ENCODE measurements at places on chromosomes 16 and 17.
A peak's percentile ranks its signal among the peaks of the same experiment; 100 is the strongest.

GRCh38 chr16:69855592-69855991 lies 93.5 kb downstream of the WWP2 start:
- DNase-seq, result no peak

GRCh38 chr16:9077091-9077809 lies 14.2 kb upstream of the HAPSTR1 start:
- DNase-seq, result peak; percentile 52

- DNase-seq, result no peak
Measured at GRCh38 chr16:67063008-67063407, 34.1 kb downstream of the CBFB start.

GRCh38 chr17:50468304-50469207 lies at the start of gene CHAD:
Gene CHAD, minus strand, starts transcription at chr17:50468880. Its CDS starts 67 bp downstream, at chr17:50468813.
- DNase-seq, result no peak

- no peak for DNase-seq
Measured at GRCh38 chr17:48013876-48014594, 23.6 kb downstream of the COPZ2 start.

DNA sequence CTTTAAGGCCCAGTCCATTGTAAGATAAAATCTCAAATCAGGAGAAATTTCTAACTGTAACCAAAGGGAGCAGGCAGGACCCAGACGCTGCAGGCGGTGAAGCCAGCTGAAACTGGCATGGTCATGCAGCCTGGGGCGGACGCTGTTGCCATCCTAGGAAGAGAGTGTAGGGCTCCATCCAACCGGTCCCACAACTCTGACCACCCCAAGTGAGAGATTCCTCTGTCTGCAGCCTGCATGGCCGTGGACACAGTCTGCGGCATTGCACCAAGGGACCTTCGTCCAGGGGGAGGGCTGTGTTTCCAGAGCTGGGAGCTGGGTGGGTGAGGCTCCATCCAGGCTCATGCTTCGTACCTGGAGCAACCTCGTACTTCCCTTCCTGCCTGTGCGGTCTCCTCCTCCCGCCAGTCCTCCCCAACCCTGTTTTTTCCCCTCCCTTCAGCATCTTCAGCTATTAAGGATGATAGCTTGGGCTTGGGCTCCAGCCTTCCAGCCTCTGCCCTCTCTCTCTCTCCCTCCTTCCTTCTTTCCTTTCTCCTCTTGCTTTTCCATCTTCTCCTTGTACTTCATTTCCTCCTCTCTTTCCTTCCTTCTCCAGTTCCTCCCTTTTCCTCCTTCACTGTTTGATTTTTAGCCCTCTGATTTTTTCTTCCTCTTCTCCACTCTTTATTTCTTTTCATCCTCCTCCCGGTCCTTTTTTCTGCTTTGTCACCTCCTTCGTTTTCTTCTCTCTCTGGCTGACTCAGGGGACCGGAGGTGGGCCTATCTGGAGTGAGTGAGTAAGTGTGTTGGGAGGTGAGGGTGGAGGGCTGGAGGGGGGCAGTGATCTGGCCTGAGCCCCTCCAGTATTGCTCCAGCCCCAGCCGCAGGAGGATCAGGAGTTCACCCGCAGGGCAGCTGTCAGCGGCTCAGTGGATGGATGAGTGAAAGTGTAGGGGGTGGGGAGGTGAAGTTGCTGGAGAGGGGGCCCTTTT lies 17.0 kb upstream of the LHX1 start:
- peak; percentile 50 for DNase-seq

DNA sequence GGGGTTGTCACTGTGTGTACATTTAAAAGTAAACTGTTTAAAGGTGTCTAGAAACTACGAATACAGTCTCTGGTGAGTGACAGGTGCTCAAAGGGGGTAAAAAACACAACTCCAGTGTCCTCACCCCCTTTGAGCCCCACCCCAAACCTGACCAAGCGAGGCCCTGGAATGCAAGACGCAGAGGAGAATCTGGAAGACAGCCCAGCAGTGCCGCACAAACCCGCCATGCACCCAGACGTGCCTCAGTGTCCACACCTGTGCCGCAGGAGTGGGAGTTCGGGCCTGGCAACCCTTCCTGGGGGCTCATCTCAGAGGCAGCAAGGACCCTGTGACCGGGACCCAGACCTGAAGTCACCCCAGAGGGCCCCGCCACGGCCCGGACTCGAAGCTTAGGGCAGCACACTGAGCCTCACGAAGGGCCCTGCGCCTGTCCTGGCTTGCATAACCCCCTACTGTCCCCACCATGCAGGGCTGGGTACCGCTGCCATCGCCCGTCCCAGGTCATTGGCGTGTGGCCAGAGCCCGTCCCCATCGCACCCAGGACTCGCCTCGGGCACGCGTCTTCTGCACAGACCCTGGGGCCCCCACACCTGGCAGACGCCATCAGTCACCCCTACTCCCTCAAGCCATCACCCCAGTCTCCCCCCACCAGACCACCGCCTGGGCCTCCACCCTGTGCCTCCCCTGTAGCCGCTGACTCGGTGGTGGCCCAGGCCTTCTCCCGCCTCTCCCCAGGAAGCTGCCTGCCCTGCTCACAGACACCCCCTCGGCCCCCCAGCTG lies 33.0 kb upstream of the ZC3H18 start:
- no peak for DNase-seq

DNA sequence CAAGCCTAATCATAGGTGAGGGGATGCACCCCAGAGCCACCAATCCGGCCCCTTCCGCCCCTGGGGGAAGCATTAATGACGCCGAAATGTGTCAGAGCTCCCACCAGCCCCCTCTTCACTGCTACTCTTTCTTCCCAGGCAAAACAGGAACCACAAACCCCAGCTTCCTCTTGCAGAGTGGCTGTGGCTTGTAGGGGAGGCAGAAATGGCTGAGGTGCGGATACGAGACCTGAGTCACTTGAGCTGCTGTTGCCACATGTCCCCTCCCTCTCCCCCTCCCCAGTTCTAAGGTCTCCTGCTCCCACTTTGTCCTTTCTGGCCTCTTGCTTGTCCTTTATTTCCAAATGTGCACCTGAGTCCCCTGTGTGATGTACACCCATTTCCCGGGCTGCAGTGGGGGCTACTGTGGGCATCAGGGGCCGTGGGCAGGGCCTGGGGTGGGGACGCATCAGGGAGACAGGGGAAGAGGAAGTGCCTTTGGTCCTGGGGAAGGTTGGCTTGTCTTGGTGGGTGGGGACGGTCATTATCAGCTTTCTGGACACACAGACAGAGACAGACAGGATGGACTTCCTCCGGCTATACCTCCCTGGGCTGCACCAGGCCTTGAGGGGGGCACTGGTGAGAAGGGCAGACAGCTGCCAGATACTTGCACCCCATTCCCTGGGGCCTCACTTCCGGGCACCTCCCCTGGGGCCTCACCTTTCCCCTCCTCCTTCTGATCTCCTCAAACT lies at the start of gene APOBR:
Gene APOBR (plus strand): TSS at position 523 of the 731 bp plus-strand sequence. CDS start 39 bp downstream, at position 562.
- DNase-seq, result peak; percentile 89

- DNase-seq, result no peak
Measured at GRCh38 chr16:6884002-6884401, 448.6 kb upstream of the RBFOX1 start.

DNA sequence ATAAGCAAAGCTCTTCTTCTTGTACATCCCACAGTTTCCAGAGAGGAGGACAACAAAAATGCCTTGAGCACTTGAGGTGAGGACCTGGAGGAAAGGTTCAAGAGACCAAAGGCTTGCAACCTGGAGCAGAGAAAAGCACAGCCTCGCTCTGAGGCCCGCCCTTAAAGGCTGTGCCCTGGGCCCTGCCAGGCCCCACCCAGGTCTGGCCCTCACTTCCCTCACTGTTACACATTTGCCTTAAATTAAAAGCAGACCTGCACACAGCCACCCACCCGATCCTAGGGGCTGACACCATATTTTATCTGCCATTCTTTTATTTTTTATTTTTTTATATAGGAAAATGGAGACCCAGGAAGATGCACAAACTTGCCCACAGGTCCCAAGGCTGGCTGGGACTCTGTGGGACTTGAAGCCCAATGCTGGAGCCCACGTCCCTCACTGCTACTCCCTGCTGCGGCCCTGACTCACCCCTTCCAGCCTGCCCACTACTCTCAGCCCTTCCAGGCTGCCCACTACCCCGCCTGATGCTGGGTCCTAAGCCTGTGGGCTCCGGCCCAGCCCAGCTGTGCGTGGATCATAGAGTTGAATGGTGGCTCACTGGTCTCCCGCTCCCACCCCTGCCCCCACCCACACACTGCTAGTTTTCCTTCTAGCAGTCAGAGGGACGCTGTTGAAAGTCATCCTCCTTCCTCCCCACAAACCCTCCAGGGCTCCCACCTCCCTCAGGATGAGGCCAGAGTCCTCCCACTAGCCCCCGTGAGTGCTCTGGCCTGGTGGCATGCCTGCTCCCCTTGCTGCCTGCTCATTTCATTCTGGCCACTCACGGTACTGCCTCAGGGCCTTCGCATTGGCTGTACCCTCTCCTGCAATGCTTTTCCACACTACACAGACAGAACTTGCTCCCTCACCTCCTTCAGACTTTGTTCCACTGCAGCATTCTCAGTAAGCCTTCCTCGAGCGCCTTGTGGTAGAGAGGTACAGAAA lies 77.6 kb upstream of the MED9 start:
- DNase-seq, result no peak

DNA sequence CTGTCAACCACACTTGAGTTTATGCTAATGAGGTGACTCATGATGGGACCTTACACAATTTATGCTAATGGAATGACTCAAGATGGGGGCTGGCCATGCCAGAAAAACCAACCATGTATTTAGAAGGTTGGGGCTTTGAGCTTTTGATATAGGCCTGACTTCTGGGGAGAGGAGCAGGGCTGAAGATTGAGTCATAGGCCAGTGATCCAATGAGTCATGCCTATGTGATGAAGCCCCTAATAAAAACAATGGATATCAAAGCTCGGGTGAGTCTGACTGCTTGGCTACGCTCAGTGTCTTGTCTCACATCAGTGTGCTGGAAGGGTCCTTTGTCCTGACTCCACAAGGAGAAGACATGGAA lies 7.3 kb downstream of the MFSD6L start:
- no peak for DNase-seq

- DNase-seq, result no peak
Measured at GRCh38 chr17:61352781-61353491, 46.7 kb upstream of the TBX2 start.

DNA sequence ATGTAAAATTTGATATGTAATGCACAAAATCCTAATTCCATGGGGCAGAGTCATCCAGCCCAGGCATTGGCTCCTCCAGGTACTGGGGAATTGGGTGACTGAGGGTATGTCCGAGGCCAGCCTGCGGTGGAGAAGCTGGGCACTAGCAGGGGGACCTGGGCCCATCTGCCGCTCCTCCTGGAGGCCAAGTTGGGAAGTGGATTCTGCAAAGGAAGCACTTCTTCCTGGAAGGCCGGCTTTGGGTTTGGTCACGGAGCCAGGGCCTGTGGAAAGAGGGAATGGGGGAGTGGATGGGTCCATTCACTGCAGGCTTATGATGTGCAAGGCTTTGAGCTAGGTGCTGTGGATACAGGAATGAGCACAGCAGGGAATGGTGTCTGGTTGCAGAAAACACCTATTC lies 85.8 kb downstream of the GNAO1 start:
- no peak for DNase-seq

GRCh38 chr16:12754824-12755543 lies 48.7 kb downstream of the CPPED1 start:
- no peak for DNase-seq

DNA sequence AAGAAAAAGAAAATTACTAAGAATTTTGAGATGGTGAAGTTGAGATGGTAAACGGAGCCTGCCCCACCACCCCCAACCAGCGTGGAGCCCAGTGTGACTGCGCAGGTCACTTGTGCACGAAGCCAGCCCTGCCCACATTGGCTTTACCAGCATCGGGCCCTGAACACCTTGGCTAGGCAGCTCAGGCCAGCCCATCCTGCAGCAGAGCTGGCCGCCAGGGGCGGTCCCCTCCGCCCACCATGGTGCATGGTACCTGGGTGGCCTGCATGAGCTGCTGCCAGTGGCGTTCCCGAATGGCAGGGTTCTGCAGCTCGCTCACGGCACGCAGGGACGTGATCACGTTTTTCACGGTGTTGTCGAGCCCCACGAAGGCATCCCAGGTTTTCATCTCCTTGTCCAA lies 62.7 kb downstream of the DNAH17 start:
- no peak for DNase-seq

- peak; percentile 85 for DNase-seq
Measured at GRCh38 chr17:79741751-79742588, 11.2 kb downstream of the ENPP7 start.

- DNase-seq, result no peak
Measured at GRCh38 chr16:77043076-77043475, 147.9 kb upstream of the MON1B start.

- peak; percentile 52 for DNase-seq
Measured at GRCh38 chr16:66605177-66605978, 874 bp downstream of the CMTM3 start.

DNA sequence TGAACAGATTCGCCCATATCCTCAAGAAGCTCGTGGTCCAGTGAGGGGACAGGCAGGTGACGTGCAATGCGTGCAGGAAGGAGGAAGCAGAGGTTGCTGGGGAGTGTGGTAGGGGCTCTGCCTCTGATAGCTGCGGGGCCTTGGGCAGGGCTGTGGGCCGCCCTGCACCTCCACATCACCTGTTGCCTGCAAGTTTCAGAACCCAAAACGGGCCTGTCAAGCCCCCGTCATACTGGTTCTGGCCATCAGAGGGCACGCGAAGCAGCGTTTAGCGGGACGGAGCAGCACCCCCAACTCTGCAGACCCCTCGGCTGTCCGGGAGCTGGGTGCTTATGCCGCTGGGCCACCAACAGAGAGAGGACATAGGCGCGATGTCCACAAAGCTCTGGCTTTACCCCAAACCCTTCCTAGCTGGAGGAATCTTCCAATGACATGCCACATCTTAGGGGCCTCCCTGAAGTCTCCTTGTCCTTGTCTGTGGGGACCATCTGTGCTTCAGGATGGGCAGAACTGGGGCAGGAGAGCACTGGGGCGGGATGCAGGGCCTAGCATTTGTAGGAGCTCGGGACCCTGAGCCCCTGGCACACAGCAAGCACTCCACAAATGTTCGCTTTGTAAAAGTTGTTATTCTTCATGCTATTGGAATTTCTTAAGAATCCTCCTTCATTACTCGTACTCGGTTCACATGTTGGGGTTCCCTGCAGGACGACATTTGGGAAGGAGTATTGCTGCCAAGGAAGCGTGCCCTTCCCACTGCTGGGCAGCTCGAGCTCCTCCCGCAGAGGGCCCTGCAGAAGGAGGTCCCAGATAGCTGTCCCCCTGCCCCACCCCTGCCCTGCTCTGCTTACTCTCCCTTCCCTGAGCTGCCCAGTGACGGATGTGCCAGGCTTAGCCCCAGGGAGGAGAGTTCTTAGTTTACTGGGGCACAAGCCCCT lies 64.3 kb downstream of the CNGB1 start:
- DNase-seq, result peak; percentile 50

DNA sequence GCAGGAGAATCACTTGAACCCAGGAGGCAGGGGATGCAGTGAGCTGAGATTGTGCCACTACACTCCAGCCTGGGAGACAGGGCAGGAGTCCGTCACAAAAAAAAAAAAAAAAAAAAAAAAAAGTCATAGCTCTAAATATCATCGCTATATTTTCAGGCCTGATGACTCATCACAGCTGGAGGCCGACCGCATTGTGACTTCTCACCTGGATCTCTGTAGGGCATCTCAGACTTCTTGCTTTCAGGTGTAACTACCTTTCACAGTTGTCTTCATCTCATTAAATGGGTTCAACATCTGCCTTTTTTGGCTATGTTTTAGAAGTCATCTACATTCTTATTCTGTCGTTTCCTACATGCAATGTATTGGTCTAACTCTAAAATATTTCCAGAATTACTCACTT lies 353.1 kb upstream of the MON1B start:
- DNase-seq, result no peak

- no peak for DNase-seq
Measured at GRCh38 chr17:72861811-72862210, 230.7 kb downstream of the SLC39A11 start.

- no peak for DNase-seq
Measured at GRCh38 chr16:49698453-49698815, 157.5 kb downstream of the ZNF423 start.

GRCh38 chr16:50313596-50314478 lies 47.5 kb downstream of the ADCY7 start:
- DNase-seq, result peak; percentile 51
